ENCODE measurements at places on chromosomes 6 and 20. TPM values are rescaled to one million over a fixed set of nuclear protein-coding genes. Genes with fewer than 3 reads are reported as not detected.
A peak's percentile ranks its signal among the peaks of the same experiment; 100 is the strongest.

DNA sequence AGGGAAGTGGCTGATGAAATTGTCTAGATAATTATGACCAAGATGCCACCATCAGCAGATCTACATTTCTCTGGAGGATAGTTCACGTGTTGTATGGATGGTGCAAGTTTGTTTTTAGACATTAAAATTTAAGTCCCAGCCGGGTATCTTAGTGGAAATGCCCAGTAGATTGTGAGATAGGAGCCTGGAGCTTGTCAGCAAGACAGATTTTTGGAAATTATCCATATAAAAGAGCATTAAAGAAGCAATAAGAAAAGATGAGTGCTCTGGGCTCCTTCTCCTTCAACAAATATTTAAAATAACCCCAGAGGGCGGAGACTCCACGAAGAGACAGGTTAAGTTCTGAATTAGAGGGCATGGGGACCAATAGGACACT, 47.6 kb upstream of the SMLR1 start:
- DNase-seq = no peak

TAGAP gene
- 51.8 TPM for total RNA-seq

BTN1A1 gene
- 0.32 TPM for total RNA-seq

DNA sequence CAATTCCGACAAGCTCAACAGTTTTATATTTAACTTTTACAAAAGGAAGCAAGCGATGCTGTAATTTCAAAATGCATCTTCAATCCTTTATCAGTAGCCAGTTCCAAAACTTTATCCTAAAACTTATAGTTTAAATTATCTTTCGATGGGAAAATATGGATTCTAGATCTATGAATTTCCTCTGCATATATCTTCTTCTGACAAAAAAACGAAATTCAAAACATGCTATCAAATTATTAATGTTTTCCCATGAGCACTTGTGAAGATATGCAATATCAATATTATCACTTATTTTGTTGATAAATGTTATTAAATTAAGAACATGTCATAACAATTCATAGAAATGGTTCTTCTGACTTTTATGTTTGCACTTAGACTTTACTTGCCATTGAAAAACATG, 2.3 kb downstream of the NCR2 start:
- DNase-seq = no peak

TFAP2D gene
- not detected for total RNA-seq

DNA sequence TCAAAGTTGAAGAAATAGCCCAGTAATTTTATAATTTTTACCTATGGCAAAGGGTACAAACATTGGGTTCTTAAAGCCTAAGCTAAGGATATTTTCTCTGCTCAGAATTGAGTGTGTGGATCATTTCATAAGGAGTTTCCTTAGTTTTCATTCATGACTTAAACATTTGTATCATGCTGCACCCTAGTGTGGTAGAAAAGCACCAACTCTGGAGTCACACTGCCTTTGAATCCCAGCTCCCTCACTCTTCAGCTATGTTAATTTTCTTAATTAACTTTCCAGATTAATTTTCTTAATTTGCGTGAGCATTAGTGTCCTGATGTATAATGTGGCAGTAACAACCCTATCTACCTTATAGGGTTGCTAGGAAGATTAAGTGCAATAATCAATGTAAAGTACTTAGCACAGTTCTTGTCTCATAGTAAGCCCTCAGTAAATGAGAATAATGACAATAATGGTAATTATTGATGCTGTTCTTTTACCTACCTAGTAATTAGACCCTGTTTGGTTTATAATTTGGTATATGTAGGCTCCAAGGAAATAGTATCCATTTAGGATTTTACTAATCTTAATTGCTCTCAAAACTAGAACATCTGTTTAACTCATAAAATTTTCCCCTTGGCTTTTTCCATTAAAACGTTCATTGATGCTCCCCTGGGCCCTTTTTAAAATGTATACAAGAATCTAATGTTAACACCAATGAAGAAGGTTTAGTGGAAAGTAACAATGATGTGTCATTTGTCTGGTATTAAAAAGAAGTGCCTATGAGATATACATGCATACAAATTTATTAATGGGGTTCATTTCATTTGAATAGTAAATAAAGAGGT, 31.6 kb downstream of the DSE start:
- no peak for DNase-seq

GRCh38 chr6:107009499-107009898, 18.5 kb upstream of the MTRES1 start:
- no peak for DNase-seq

- no peak for DNase-seq
Measured at GRCh38 chr6:105537981-105538578, 135.2 kb upstream of the PREP start.

KIF6 gene
- total RNA-seq = not detected

DNA sequence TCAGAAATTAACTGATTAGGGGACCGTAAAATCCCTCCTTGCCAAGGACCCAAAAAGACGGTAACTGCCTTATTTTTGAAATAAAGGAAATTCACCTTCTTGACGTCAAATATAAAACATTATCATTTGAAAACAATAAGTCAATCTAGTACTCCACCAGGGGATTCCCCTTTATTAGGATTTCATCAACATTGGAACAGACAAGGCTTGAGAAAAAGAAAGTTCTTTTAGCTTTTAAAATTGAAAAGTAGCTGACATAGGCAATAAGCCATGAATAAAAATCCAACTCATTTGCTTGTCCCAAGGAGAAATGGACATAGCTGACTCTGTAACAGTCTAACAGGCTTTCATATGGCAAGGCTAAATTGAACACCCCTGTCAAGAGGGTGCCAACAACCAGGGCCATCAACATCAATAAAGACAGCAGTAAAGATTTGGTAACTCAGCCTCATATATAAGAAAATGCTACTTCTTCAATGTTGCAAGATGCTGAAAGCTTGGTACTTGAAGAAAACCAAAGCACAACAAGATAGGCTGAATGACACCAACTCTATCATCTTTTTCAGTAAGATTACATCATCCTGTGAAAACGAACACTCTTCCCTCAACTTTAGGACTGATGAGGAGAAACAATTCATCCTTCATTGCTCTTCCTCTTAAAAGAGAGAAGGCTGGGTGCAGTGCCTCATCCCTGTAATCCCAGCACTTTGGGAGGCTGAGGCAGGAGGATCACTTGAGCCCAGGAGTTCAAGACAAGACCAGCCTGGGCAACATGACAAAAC, 121.0 kb upstream of the PRDM1 start:
- DNase-seq = no peak

DNA sequence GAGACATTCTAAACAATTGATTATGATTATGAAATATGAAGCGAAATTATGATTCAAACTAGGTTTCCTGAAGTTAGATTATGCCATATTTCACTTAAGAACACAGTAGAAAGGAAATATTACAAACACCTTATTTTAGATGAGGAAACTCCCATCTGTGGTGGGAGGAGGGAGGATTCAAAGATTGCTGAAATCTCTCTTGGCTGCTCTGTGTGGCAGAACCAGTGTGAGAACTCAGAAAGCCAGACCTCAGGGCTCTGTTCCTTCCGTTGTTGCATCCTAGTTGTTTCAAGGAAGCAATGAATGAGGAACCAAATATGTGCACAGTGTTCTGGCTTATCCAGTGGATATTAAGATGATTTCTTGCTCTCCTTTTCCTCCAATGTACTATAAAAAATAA, 2.1 kb downstream of the TAAR5 start:
- DNase-seq = no peak

- DNase-seq = peak; percentile 58
Measured at GRCh38 chr6:170266061-170266825, 24.6 kb downstream of the DLL1 start.

SIGLEC1 gene
- total RNA-seq = 41.3 TPM

- no peak for DNase-seq
Measured at GRCh38 chr20:46063151-46063550, 26.6 kb downstream of the NCOA5 start.

DNA sequence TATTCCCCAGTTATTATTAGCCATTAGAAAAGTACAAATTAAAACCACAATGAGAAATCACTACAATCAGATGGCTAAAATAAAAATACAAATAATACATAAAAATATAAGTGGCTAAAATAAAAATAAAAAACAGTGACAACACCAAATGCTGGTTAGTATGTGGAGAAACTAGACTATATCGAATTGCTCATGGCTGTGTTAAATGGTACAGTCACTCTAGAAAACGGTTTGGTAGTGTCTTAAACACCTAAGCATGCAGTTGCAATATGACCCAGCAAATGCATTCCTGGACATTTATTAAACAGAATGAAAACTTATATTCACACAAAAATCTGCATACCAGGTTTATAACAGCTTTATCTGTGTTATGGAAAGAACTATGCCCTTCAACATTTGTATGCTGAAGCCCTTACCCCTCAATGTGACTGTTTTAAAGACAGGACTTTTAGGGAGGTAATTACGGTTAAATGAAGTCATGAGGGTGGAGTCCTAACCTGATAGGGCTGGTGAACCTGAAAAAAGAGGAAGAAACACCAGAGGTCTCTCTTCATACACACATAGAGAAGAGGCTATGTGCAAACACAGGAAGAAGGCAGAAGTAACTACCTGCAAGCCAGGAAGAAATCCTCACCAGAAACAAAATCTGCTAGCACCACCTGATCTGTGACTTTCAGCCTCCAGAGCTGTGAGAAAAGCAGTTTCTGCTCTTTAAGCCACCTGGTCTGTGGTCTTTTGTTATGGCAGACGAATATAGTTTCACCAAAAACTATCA, 84.9 kb downstream of the ASCC3 start:
- DNase-seq = no peak

GRCh38 chr6:43500921-43501320, 9.2 kb downstream of the LRRC73 start:
- no peak for DNase-seq

DNA sequence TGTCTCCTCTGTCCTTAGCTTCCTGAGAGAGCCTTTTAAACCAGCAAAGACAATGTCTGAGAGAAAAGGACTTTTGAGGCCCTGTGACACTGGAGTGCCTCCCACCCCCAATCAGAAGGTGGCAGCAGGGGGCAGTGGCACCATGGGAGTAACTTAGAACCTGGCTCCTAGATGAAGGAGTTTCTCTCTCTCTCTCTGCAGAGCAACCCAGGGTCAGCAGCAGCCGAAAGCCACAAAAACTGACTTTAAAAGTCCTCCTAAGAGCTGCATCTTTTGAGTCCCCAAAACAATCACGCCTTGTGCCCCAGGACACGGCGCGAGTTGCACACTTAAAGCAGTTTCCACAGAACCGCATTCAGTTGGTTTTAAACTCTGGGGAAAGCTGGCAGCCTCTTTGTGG, 5.3 kb upstream of the TCP11 start:
- DNase-seq = no peak

GRCh38 chr20:1747953-1748577, 90.5 kb upstream of the SIRPG start:
- DNase-seq = no peak

Data from spleen (tissue), 13 donors.